ENCODE measurements at places on chromosomes 13 and 19.
A peak's percentile ranks its signal among the peaks of the same experiment; 100 is the strongest.

GRCh38 chr13:70630247-70630646 is 522.0 kb upstream of the KLHL1 start:
- DNase-seq: no peak

DNA sequence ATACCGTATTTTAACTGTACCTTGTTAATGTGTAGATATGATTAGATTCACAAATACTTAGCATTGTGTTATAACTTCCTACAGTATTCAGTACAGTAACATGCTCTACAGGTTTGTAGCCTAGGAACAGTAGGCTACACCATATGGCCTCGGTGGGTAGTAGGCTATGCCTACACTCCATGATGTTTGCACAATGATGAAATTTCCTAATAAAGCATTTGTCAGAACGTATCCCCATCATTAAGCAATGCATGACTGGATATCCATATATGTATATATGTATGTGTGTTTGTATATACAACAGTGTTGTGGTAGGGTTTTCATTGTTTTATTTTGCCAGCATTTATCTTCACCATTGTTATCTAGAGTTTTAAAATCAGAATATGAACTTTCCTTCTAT is 119.4 kb downstream of the SLC7A1 start:
- no peak for DNase-seq

DNA sequence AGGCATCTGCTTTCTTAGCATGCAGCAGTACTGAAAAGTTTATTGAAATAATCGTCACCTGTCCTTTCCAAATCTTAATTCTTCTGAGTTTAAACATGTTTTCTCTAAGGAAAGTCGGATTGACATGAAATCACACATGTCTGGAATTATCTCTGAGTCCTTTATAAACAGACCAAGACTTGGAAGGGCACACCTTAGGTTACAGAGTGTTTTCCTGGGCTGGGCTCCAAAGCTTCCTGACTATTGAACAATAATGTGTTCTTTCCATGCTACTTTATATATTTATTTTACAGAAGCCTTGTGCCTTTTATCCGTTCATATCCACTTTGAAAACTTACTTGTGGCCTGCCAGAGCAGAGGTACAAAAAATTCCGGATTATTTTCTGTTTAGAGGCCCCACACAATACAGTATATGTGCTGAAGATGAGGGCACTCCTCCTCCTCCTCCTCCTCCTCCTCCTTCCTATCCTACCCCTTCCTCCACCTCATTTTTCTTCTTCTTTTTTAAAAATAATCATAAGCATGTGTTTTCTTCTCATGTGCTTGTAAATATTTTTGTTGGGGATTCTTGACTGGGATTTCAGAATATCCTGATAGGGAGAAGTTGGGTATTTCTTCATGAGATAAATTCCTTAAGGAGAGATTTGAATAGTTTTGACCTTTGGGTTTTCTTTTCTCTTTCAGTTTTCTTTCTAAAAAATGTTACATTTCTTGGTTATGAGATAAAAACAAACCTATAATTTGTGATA is 52.3 kb downstream of the LRCH1 start:
- no peak for DNase-seq

DNA sequence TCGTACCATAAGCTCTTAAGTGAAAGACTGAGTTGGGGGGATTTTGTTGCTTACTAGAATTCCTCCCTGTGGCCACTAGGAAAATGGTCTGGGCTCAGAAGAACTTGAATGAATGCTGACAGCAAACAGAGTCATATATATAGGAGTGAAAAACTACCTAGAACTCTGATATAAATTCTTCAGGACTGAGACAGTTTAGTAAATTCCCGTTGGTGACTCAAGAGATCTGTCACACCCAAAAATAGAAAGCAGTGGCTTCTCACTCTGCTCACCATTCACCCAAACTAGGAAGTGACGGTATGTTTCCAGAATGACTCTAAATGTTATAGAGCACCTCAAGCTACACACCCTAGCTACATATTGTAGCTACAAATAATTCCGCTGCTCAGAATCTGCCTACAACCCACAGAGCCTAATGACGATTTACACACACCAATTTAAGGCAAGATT is 116.2 kb downstream of the TBC1D4 start:
- DNase-seq: no peak

- peak; percentile 58 for DNase-seq
These were observed 25.3 kb downstream of the ZNF582 start for GRCh38 chr19:56367829-56368711.
